Activated T-helper 1 cell treated with Interleukin-2 at 50 U/mL for 16 hours (primary cell): ENCODE measurements at places on chromosomes 6 and 20.

DNA sequence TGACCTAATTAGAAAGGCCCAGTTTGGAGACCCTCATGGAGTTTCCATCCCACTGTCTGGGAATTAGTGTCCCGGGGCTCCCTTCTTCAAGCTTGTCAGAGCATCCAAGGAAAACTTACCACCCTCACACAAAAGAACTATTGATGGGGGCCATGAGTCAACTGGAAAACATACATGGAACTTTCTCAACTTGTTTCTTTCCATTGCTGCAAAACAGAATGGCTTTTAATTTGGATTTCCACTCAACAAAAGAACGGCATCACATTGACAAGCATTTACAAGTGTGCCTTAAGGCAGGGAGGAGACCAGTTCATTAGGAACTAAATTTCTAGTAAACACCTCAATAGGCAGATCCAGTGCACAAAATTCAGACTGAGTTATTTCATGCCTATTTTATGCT, 289.1 kb upstream of the PREP start:
- DNase-seq, result no peak

DNA sequence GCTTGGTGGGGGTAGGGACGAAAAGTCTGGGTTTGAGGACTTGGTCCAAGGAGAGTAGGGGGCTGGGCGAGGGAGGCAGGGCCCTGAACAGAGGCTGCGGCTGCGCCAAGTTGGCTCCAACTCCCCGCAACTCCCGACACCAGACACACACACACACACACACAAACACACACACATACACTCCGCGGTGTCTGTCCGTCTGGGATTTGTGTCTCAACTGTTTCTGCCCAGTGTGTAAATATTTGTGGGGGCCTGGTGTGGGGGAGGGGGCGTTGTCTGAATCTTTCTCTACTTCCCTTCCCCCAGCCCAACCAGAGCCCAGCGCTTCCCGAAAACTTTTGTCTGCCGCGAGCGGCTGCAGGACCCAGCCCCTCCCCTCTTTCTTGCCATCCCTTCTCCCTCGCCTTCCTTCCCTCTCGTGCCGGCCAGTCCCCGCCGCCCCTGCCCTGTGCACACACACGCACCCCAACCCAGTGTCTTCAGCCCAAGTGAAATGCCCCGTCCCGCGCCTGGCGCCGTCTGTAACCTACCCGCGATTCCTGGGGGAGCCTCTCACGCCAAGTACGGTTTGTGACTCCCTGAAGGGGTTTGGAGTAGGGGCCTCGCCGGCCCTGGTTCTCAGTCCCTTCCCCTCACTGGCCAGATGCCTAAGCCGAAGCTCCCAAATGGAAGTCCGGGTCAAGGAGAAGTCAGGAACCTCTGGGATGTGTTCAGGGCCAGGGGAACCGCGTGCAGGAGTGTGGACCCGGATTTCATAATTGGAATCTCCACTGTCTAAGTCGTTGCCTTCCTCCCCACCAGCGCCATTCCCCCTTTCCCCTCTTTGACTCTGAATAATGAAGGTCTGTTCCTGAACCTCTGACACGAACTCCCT, 904 bp downstream of the MDFI start:
- no peak for DNase-seq

- DNase-seq, result no peak
Observed at GRCh38 chr6:84764332-84765049, at the start of gene TBX18. TBX18 (minus strand) TSS chr6:84764598; CDS start chr6:84764181, 417 bp downstream.

DNA sequence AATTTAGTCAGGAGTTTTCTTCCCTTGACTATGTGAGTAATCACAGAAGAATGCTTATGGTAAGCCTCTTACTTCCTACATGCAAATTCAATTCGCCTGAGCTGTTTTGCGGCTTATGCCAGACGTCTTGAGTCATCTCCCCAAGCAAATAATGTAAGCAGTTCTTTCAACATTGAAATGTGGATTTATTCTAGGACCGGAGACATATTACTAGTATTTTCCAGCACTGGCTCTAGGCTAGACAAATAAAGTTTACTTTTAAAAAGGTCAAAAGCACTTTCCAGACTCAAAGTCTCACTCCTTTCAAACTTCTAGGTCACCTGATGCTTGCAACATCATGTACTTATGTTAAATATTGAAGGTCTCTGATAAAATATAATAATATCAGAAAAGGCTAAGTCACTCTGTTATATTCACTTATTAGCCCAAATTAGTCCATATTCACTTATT, 38.1 kb upstream of the NOX3 start:
- DNase-seq, result no peak

- no peak for DNase-seq
Observed at GRCh38 chr20:37380864-37381579, 35.1 kb downstream of the SRC start.

GRCh38 chr20:54345301-54345724, 130.1 kb upstream of the DOK5 start:
- no peak for DNase-seq

DNA sequence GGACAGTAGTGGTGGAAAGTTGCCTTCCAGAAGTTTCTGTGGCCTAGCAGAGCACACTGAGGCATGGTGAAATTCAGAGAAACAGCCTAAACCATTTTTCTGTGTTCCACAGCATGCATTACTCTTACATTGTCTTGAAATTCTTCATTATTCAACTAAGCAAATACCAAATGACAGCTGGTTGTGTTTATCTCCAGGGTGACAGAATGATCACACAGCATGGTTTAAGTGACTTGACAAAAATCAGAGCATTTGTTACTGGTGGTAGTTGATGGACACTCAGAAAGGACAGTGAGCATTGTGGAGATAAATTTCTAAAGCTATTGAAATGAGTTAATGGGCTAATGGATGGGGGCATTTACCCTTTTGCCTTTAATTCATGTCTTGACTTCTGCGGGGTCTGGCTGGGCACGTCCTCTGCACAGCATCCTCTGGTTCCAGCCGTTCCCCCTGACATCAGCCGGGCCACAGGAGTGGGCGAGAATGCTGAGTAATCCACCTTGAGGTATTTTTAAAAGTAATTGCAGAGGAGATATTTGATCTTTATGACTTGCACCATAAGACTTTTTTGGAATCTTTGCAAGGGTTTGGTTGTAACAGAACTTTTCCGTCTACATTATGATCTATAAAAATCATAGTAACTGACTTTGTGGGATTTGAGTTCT, 78.9 kb upstream of the SCP2D1 start:
- DNase-seq, result no peak

DNA sequence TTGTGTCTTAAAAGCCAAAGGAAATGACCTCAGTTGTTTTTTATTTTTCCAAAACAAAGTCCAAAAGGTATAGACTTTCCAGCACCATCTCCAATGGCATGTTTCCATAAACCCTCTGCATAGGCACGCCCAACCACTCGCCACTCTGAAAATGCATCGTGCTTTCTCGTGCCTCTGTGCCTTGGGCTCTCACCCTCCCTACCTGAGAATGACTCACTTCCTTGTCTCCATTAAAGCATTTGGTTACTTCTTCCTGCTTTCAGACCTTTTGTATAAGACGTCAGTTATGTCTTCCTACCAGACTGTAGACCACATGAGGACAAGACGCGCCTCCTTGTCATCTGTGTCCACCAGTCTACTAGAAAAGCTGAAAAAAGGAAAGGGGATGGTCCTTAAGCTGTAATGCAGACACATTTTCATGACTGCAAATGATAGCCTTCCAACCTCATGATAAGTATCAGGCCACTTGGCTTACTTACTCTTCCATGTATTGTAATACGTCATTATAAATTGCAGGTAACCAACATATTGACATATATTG, 61.2 kb upstream of the CDYL start:
- DNase-seq, result no peak

GRCh38 chr6:52385074-52385473, 23.1 kb downstream of the PAQR8 start:
- DNase-seq, result no peak

GRCh38 chr20:59800309-59800708, 133.1 kb downstream of the SYCP2 start:
- no peak for DNase-seq

- DNase-seq, result no peak
Observed at GRCh38 chr6:24566020-24566767, 71.4 kb downstream of the ALDH5A1 start.

DNA sequence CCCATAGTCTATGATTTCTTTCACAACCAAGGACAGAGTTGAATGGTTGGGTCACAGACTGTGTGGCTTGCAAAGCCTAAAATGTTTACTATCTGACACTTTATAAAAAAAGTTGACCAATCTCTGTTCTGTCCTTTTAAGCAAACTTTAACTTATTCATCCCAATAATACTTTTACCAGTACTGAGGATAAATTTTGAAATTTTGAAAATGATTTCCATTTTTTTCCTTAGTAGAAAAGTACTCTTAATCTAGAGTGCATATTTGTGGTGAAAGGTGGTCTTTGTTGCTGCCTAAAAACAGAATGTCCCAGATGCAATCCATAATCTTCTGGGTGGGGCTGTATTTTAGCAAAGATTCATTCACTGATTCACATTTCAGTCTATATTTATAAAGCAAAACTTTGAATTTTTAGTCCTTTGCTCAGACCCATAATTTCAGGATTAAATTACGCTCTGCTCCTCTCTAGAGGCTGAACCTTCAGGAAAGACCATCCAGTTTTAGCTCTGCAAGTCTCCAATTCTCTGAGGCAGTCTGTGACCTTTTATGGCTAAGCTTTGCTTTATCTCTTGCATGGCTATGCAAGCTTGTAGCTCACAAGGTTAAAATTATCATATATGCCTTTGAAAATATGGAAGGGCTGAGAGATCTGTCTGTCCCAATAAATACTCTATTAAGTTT, 573.5 kb downstream of the COL12A1 start:
- no peak for DNase-seq

DNA sequence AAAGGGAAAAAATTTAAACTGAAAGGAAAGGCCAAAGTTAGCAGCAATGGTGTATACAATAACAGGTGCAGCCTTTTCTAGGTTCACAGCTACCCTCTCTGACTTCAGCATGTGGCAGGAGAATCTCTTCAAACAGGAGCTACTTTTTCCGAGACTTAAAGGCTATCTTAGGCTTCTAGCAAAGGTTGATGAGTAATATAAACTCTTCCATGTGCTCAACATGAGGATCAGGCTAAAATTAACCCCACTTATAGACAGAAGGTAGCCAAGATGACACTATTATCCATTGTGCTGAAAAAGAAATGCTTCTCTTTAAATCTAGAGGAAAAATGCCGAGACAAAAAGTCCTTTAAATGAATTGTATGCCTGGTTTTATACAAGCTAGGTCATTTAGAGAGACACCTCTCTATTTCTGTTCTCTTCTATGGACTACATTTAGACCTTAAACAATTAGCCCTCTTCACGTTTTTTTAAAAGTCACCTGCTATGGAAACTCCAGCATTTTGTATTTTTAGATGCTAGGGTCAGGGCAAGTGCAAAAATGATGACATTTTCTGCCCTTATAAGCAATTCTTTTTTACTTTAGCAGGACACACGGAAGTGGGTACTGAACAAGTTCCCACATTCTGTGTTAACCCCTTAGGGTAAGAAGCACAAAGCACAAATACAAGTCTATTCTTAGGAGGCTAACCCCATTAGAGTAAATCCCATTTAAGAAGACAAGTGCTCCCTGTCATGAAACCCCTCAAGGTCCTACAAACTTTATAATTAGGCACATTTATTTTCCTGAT, 216.8 kb upstream of the CITED2 start:
- DNase-seq, result no peak

- DNase-seq, result no peak
Observed at GRCh38 chr6:112231164-112231563, 23.2 kb downstream of the LAMA4 start.

- no peak for DNase-seq
Observed at GRCh38 chr20:61486198-61486597, 234.1 kb downstream of the CDH4 start.

GRCh38 chr6:160733050-160733646, 31.1 kb downstream of the PLG start:
- DNase-seq, result no peak

DNA sequence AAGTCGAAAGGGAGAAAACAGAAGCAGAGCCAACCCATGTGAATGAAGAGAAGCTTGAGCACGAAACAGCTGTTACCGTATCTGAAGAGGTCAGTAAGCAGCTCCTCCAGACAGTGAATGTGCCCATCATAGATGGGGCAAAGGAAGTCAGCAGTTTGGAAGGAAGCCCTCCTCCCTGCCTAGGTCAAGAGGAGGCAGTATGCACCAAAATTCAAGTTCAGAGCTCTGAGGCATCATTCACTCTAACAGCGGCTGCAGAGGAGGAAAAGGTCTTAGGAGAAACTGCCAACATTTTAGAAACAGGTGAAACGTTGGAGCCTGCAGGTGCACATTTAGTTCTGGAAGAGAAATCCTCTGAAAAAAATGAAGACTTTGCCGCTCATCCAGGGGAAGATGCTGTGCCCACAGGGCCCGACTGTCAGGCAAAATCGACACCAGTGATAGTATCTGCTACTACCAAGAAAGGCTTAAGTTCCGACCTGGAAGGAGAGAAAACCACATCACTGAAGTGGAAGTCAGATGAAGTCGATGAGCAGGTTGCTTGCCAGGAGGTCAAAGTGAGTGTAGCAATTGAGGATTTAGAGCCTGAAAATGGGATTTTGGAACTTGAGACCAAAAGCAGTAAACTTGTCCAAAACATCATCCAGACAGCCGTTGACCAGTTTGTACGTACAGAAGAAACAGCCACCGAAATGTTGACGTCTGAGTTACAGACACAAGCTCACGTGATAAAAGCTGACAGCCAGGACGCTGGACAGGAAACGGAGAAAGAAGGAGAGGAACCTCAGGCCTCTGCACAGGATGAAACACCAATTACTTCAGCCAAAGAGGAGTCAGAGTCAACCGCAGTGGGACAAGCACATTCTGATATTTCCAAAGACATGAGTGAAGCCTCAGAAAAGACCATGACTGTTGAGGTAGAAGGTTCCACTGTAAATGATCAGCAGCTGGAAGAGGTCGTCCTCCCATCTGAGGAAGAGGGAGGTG, 38.7 kb downstream of the ZBTB2 start:
- DNase-seq, result no peak

DNA sequence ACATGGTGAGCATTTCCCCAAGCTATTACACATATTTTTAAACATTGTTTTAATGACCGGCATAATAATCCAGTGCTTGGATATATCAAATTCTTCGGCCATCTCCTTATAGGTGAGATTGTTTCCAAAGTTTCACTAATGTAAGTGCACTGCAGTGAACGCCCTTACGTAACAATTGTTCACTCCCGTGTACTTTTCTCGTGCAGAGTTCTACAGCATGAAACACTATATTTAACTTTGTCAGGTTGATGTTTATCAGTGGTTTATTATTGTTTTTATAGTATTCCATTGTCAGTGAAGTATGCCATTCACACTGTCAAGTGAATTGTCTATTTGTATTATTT, 3.4 kb upstream of the GZF1 start:
- DNase-seq, result no peak
